ENCODE measurements at places on chromosomes 3 and 15.
A peak's percentile ranks its signal among the peaks of the same experiment; 100 is the strongest.

GRCh38 chr3:31288641-31289100 is 244.1 kb upstream of the STT3B start:
- no peak for DNase-seq

DNA sequence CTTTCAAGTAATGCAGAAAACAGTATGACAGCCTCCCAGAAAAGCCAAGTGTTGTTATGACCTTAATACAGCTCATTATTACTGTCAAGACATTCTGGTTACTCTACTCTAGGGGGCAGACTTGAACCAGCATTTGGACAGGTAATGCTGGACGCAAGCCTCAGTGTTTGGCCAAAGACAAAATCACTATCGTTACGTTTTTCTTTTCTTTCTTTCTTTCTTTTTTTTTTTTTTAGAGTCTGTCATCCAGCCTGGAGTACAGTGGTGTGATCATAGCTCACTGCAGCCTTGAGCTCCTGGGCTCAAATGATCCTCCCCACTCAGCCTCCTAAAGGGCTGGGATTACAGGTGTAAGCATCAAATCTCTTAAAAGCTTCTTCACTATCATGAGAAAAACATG is 29.4 kb upstream of the TMEM45A start:
- peak; percentile 63 for DNase-seq

- DNase-seq, result no peak
Measured at GRCh38 chr3:134487406-134487805, 1.5 kb downstream of the CEP63 start.

DNA sequence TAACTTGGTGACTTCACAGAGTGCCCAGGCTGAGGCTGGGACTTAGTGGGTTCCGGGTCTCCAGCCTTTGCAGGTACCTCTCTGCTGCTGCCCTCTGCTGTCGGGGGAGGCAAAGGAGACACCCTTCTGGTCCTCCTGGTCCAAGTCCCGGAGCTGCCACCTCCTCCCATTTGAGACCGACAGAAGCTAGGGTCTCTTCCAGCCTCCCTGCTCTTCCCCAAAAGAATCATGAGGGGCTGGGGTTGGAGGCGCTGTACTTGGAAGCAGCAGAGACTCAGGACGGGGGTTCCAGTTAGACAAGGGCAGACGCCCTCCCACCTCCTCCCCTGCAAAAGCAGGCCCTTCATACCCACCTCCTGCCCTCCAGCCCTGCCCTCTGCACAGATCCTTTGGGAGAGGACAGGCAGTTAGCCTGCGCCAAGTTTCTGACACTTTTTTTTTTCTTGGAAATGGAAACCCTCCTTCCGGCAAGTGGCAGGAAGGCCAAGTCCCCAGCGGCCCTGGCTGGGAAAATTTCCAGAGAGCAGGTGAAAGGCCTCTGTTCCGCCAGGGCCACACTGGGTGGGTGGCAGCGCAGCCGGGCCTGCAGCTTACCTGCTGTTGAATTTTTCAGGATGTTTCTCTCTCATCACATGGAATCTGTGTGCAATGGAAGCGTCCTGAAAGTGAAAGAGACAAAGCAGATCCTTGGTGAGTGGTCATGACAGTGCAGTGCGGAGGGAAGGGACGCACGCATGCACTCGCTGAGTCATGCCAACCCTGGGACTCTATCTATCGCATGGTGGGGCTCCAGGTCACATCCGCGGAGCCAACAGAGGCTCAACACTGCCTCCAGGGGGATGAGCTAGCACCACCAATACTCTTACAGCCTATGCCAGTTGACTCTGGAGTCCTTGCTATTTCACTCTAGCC is 119.9 kb downstream of the DGKG start:
- DNase-seq, result no peak

DNA sequence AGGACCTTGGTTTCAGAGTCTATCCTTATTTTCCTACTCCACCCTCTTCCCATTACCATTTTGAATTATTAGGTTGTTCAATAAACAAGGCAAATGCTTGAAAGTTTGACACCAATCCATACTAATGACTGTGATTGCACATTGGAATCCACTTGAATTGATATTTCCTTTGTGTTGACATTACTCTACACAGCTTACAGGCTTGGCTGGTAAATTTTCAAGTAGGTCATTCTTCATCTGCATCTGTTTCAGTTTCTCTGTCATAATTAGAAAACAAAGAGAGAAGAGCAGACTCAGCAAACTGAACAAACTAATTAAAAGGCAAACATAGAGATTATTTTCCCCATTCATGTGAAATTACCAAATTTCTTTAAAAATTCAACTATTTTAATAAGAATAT is 732.9 kb upstream of the BCHE start:
- no peak for DNase-seq

- DNase-seq, result no peak
Measured at GRCh38 chr3:44596621-44597020, 11.9 kb downstream of the ZNF660 start.

- DNase-seq, result no peak
Measured at GRCh38 chr3:187838016-187838540, 92.8 kb upstream of the BCL6 start.

DNA sequence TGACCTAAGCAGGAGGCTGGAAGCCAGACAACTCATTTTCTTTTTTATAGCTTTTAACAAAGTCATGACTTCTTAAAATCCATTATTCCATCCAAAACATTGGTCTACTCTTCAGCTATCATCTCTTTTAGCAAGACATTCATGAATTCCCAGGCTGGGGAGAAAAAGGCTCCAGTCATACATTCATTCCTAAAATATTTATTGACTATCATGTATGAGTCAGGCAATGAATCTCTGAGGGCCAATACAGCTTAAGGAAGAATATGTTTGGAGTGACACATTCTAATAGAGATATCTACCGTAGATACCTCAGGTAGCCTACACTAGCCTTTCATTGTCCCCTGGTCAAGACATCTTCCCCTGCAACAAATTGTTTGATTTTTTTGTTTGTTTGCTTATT is 196.4 kb upstream of the NANOGP8 start:
- DNase-seq, result no peak

DNA sequence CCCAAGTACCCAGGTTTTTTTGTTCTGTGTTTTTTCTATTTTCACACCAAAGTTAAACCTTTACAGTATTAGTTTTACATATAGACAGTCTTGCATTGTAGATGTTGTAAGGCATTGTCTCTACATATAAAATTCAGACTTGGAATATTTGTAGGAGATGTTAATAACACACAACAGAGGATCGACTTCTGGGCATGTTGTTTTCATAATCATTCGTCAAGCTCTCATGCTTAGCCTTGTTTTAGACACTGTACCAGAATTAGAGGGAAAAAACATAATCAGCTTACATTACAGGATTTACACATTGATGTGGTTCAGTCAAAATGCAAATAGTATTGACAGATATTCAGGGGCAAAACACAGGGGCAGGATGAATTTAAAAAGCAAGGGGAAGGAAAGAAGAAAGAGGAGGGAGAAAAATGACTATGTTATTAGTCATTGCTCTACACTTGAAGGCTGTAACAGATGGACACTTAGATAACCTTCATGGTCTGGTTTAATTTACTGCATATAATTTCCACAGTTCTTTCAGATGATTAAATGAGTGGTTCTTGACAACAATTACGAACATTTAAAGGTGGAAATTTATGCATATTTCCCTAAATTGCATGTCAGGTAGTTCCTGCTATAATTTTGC is 7.5 kb downstream of the CMSS1 start:
- DNase-seq, result no peak

GRCh38 chr15:67832031-67832551 is 6.8 kb downstream of the SKOR1 start:
- DNase-seq, result no peak

DNA sequence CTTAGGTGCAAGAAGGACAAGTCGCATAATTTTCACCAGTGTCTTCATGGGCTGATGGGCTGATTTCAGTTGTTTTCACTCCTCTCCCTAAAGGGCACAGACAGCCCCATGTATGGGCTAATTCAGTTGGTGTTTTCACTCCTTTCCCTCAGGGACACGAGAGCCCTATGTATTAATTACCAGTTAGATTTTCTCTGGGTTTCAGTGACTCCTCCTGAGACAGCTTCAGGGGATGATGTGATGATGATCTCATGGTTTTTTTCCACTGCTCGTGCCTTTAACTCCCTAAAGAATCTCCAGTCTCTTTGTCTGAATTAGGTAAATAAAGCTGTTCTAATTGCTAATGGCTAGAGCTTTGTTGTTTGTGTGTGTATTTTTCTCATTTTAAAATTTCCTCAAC is 9.9 kb downstream of the RAMAC start:
- peak; percentile 64 for DNase-seq

DNA sequence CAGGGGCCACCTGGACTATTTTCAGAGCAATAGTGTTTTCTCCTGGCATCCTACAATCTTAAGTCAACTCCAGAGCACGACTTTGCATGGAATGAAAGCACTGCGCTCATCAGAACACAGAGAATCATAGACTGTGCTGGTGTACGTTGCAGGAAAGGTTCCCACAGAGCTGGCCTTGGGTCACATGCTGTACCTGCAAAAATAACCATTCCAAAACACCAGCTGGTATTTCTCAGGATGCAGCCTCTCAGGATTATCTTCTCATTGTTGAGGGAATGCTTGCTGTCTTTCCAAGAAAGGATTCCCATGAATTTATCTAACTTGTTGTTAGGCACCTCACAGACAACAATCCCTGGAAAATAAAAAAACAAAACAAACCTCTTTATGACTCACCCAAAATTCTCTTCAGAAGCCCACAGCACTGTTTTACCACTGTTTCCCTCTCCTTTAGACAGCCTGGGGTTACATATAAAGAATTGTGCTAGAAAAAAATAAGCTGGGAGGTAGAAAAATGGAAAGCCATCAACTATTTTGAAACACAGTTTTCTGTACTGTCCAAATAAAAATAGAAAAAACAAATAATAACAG is 131.7 kb downstream of the ATP8B4 start:
- no peak for DNase-seq

GRCh38 chr3:66633402-66634381 is 132.9 kb upstream of the LRIG1 start:
- no peak for DNase-seq

GRCh38 chr3:67518236-67518635 is 136.2 kb downstream of the SUCLG2 start:
- DNase-seq, result no peak

DNA sequence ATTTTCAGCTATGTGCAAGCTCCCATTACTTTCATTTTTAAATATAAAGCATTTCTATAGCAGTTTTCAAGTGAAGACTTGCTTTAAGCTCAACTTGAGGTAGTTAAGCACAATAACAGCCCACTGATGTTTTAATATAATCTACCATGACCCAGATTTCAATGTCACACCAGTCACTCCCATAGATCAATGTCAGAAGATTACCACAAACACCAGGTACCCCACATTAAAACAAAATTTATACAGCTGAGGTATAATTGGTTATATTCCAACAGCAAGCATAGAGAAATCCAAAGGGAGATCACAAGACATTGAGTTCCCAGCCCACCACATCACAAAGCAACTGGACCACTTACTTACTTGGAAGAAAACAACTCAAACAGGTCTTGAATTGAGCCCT is 22.8 kb downstream of the GTPBP8 start:
- DNase-seq, result no peak

GRCh38 chr3:22627993-22628499 is 575.1 kb upstream of the UBE2E2 start:
- no peak for DNase-seq

GRCh38 chr3:132418916-132419315 is 1.6 kb downstream of the DNAJC13 start:
- DNase-seq, result no peak

- DNase-seq, result no peak
Measured at GRCh38 chr3:30658328-30659052, 52.1 kb downstream of the TGFBR2 start.

DNA sequence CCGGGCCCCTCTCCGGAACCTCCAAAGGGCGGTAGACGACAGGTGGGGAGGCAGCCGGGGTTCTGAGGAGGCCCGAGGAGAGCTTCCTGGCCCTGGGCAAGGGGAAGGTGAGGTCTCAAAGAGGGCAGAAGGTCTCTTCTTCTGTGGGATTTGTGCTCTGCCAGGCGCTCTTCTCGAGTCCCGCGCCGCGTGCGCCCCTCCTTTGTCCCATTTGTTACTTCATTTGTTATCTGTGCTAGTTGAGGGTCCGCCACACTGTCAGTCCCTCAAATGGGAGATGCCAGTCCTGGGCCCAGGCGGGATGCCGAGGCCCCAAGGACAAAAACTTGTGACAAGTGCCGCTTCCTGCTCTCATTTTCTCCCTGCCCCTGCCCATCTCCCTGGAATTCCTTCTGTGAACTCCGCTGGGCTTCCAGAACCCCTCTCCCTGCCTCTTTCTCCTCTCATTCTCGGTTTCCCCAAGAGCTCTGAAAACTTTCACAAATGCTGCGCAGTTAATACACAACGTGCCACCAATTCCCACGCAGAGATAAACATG is 1.5 kb downstream of the ST8SIA2 start:
- no peak for DNase-seq

- DNase-seq, result no peak
Measured at GRCh38 chr15:58505581-58505980, 73.8 kb downstream of the LIPC start.

DNA sequence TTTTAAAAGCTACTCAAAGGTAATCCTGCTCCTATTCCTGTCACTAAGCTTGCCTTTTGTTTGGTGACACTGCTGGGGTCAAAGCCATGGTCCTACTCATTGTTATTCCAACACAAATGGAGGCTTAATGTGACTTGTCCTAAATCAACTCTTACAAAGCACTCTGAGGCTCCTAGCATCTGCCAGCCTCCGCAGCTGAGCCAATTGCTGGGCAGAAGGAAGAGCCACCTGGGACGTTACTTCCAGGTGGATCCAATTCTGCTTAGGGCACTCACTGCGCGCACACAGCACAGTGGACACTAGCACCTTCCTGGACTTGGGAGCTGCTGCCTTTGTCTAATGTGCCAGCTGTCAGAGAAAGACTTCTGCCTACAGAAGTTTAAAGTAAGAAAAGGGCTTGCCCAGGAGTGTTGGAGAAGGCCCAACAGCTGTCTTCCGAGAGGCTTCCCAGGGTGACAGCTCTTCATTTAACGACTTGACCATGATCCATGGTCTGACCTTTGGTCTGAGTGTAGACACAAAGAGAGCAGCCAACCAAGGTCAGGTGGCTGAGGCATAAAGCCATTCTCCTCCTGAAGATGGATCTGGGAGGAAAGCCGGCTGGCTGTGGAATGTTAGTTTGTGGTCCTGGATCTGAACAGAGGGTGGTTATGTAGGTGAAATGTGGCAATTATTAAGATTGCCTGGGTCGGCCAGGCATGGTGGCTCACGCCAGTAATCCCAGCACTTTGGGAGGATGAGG is 102.2 kb downstream of the AQP9 start:
- no peak for DNase-seq

- no peak for DNase-seq
Measured at GRCh38 chr15:48501208-48501607, 144.3 kb downstream of the FBN1 start.

GRCh38 chr3:14605744-14606143 is 45.8 kb upstream of the CCDC174 start:
- no peak for DNase-seq

DNA sequence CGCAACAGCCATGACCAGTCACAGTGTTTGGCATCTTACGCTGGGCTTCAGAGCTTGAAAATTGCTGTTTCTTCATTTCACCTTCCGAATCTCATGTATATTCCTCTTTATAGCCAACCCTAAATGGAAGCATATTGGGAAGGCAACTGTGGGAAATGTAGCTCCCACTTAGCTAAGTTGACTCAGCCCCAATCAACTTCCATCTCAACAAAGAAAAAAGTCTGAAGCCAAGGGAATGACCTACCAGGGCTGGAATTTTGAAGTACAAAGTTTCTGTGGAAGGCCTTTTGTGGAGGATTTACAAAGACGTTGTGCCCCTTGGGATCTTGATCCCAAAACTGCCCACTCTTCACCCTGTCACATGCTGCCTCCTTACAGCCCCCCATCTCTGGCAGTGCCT is 85.2 kb upstream of the OXTR start:
- no peak for DNase-seq

- no peak for DNase-seq
Measured at GRCh38 chr3:15010664-15011063, 54.5 kb downstream of the MRPS25 start.

GRCh38 chr3:46361408-46362283 is 7.7 kb downstream of the CCR2 start:
- no peak for DNase-seq
